ENCODE measurements at places on chromosomes 7 and 10. TPM values are rescaled to one million over a fixed set of nuclear protein-coding genes. Genes with fewer than 3 reads are reported as not detected.

Gene SLC26A3
- not detected for total RNA-seq

Gene PHKG1
- total RNA-seq: 0.43 TPM

Gene IGFBP3
- 98.1 TPM for total RNA-seq

Gene EVX1
- total RNA-seq: under 0.01 TPM

Gene LIPK
- not detected for total RNA-seq

Gene BET1
- total RNA-seq: 35.7 TPM

Gene ATRNL1
- total RNA-seq: 0.18 TPM

Gene AKR1C4
- total RNA-seq: not detected

Gene UPK3B
- total RNA-seq: 0.46 TPM

Gene GRID2IP
- total RNA-seq: not detected

Gene ASZ1
- total RNA-seq: not detected

Gene KCNMA1
- 30.9 TPM for total RNA-seq

Gene PPP1R9A
- total RNA-seq: 0.18 TPM

Gene AMZ1
- total RNA-seq: 0.28 TPM

Gene GALNT17
- not detected for total RNA-seq

Gene SEMA3E
- total RNA-seq: 2.0 TPM

Gene GPC2
- 1.1 TPM for total RNA-seq

Gene AP4M1
- 22.0 TPM for total RNA-seq

Gene CFAP70
- total RNA-seq: 0.92 TPM

Gene AGBL3
- 1.4 TPM for total RNA-seq

Gene ZNF316
- 6.8 TPM for total RNA-seq

Gene CFAP58
- 1.3 TPM for total RNA-seq

Gene BMPR1A
- 48.9 TPM for total RNA-seq

Gene FAM25C
- not detected for total RNA-seq

Gene DKK1
- total RNA-seq: 165 TPM

Gene TMEM184A
- total RNA-seq: 0.09 TPM

Gene TRUB1
- 26.8 TPM for total RNA-seq

Gene FKBP9
- total RNA-seq: 558 TPM

Gene HTR5A
- not detected for total RNA-seq

Gene ABCC2
- total RNA-seq: 1.6 TPM

Gene GDF2
- total RNA-seq: not detected

Gene ENO4
- total RNA-seq: 0.43 TPM

Gene DOCK1
- 98.5 TPM for total RNA-seq

Gene CTAGE8
- total RNA-seq: 0.28 TPM

Gene BUD23
- 61.8 TPM for total RNA-seq

Gene TAS2R3
- 0.85 TPM for total RNA-seq

Gene C1QL3
- under 0.01 TPM for total RNA-seq
